GM13977 (cell line): ENCODE measurements at places on chromosomes 5 and 9.

GRCh38 chr5:147809830-147810666, 21.4 kb downstream of the SPINK1 start:
- DNase-seq, result no peak

DNA sequence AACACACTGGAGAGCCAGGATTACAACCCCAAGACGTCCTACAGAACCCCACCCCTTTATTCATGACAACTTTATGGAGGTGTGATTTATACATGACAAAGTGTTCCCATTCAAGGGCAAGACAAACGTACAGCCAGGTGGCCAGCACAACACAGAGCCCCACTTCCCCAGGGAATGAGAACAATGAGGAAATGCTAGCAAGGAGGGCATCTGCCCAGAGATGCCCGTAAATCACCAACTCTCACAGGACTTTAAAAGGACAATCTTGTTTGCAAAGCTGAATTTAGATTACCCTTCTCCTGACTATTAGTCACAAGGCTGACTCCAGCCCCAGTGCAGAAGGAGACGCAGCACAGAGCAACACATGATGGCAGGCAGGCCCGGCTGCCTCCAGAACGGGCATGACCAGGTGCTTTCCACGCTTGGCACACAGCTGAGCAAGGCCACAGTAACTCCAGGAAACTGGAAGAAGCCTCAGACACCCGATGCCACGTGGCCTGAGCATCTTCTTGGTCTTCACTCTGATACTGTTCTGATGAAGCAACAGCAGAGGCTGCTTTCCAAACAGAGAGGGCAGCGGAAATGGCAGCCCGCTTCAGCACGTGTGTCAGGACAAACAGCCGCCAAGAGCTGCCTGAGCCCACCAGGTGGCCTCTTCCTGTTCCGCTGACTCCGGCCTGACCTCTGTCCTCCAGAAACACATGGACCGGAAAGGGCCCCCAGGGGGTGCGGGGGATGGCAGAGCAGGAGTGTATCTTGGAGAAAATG, 51.4 kb downstream of the ROR2 start:
- DNase-seq, result no peak

- no peak for DNase-seq
Observed at GRCh38 chr5:111074244-111074643, 2.7 kb downstream of the TSLP start.

- no peak for DNase-seq
Observed at GRCh38 chr9:91843093-91843492, 106.9 kb downstream of the ROR2 start.

- no peak for DNase-seq
Observed at GRCh38 chr5:89279391-89280036, 396.5 kb upstream of the MEF2C start.
